ENCODE measurements at places on chromosomes 7 and 10.

DNA sequence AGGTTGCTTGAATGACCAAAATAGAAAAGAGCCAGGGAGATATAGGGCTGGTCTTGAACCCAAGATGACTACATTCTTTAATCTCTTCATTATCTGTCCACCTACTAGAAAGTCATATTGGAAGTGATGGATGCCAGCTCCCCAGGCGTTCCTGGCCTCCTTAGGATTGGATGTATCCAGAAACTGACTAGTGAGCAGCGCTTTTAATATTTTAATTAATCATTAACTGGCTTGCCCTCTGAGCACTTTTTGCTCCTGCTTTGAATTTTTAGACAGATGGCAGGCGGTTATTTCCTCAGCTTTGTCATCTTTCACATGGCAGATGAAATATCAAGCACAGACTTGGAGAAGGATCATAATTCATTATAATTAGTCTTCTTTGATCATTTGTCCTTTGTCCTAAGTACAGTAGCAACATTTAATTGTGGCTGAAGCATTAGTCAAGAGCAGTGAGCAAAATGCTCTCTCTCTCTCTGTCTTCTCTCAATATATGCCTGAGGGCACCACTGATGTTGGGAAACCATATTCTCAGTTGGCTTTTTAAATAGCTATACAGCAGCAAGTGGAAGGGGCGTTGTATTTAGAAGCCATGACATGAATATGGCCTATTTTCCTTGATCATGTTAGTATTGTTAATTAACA lies 588.0 kb downstream of the NRG3 start:
- no peak for DNase-seq

- DNase-seq = peak; percentile 79
These were observed 7.9 kb downstream of the SLC25A28 start for GRCh38 chr10:99612167-99612831.

DNA sequence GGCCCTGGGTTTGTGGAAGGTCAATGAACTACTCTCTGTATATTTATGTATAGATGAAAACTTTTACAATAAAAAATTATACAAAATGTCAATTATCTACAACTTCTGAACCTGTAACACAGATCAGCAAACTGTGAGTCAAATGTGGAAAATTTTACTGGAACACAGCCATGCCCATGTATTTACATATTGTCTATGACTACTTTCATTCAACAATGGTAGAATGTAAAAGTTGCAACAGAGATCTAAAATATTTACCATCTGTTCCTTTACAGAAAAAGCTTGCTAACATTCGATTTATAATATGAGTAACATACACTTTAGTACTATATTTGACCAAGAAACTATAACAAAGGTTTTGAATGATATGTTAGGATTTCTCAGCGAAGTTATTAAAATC lies 481.6 kb downstream of the PARD3 start:
- no peak for DNase-seq

DNA sequence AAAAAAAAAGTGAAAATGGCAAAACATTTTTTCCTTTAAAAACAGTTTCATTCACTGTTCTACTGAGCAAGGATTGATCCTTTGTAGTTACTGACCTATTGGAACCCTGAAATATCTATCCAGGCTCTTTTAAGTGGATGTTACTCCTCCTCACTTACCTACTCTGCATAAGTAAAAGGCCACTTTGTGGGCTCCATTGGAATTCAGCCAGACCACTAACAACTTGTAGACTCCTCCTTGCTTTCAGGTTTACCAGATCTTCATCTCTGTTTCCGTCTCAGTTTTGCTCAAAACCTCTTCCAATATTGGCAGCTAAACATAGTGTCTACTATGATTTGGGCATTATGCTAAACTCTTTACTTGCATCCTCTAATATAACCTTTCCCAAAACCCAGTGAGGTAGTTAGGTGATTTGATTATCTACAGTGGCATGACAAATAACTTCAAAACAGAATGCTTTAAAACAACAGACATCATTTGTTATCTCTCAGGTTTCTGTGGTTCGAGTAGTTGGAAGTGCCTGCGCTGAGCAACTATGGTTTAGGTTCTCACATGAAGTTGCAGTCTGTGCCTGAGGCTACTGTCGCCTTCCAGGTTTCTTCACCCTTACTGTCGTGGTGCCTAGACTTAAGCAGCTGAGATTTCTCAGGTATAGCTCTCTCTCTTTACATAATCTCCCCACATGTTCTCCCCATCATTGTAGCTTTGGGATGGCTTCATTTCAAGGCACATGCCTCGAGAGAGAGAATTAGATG lies 698.2 kb downstream of the REEP3 start:
- no peak for DNase-seq

GRCh38 chr10:106557951-106558733 lies 606.4 kb downstream of the SORCS1 start:
- DNase-seq = no peak

DNA sequence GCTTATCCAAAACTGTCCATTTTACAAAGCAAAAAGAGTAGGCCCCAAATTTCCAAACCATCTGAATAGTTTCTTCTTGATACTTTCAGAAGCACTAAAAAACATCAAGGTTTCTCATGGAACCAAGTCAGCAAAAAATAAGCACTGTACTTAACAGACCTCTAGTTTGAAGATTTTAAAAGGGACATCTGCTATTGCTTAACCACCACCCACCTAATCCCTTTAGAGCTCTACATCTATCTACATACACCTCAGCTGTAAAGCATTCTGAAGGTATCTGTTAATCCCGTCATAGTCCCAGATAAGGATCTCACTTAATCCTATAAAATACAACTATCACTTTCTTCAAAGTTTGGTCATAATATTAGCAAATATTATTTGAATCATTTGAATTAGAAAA lies 72.3 kb downstream of the HIBADH start:
- DNase-seq = no peak

GRCh38 chr7:137976696-137977095 lies 25.2 kb downstream of the CREB3L2 start:
- DNase-seq = no peak

- DNase-seq = peak; percentile 50
These were observed 91.8 kb downstream of the ARHGAP12 start for GRCh38 chr10:31836569-31837406.

DNA sequence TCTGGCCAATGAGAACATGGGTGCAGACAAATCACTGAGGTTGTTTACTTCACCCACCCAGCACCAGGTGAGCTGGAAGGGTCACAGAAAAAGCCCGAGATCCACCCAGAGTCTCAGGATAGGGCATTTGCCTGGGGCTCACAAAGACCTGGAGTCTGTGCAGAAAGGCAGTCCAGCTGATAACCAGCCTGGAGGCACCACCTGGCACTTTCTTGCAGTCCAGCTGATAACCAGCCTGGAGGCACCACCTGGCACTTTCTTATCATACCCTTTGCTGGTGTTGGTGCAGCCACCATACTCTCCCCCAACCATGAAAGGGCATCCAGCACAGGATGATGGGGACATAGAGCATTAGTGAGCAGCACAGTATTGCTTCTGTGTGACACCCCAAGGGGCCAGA lies 104.1 kb downstream of the PPP1R3C start:
- no peak for DNase-seq

- peak; percentile 20 for DNase-seq
These were observed 48.9 kb upstream of the PAX2 start for GRCh38 chr10:100696477-100696901.

- no peak for DNase-seq
These were observed 49.8 kb downstream of the SPOCK2 start for GRCh38 chr10:72038458-72039001.
